Stimulated activated CD4-positive, alpha-beta T cell treated with anti-CD3 and anti-CD28 coated beads, TNF-alpha, amount 100 ng/mL, for 1 hour (primary cell): ENCODE measurements at places on chromosomes 1 and 21.

DNA sequence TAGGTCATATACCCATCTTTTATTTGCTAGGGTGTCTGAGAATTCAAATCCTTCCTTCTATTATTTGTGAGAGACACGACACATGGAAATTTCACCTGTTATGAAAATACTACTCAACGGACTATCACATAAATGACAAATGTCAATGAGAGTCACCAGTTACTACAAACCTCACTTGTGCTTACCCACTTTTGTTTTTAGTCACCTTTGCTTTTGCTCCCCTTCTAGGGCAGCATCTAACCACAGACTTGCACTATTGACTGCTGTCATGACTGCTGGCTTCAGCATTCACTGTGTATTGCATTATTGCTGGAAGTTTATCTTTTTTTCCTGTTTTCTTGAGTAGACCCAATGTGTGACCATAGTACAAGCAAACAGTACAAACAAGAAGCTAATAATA is 1048.0 kb downstream of the PLA2G4A start:
- no peak for DNase-seq

DNA sequence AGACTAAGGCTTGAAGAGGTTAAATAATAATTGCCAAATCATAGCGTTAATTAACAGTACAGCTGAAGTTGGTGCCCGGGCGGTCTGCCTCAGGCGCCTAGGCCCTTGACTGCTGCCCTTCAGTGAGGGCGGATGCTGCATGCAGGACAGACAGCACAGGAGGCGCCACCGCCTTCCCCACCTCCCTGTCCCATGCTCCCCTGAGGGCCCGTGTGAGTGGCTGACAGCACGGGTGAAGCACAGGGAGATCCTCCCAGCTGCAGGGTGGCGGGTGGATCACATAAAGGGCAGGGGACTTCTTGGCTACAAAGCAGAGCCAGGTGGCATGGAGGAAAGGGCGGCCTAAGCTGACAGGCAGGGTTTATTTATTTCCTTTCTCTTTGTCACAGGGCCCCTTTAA is 49.1 kb downstream of the DDX20 start:
- no peak for DNase-seq

DNA sequence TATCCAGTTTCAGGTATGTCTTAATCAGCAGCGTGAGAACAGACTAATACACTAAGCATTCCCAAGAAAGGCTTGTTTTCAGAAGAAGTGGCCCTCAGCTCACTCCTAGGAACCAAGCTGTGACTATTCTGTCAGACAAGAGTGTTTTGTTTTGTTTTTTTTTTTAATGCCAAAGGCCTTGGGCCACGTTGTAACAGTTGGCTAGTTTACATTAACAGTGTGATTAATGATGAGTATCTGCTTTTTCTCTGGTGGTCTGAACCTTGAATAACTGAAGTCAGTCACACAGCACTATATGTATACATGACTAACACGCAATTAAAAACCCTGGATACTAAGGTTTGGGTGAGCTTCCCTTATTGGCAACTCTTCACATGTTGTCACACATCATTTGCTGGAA is 21.9 kb downstream of the DPYD start:
- DNase-seq, result no peak

GRCh38 chr1:56469640-56470371 is 109.6 kb downstream of the PLPP3 start:
- DNase-seq, result no peak

DNA sequence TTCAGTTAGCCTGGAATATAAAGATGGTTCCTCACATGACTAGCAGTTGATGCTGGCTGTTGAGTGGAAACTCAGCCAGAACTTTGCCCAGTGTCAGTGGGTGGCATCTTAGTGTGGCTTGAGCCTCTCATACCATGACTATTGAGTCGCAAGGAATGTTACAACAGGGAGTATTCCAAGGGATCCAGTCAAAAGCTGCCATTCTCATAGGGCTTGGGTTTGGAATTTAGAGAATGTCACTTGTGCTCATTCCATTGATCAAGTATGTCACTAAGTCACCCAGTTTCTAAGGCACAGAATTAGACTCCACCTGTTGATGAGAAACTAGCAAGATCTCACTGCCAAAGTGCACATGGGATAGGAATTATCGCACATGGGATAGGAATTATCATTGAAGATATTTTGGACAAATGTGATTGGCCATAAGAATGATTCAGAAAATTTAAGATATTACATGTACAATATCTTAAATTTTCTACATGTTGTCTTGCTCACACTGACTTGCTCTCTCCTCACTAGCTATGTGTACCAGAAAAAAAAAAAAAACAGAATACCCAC is 1290.7 kb upstream of the ADGRL2 start:
- DNase-seq, result no peak

DNA sequence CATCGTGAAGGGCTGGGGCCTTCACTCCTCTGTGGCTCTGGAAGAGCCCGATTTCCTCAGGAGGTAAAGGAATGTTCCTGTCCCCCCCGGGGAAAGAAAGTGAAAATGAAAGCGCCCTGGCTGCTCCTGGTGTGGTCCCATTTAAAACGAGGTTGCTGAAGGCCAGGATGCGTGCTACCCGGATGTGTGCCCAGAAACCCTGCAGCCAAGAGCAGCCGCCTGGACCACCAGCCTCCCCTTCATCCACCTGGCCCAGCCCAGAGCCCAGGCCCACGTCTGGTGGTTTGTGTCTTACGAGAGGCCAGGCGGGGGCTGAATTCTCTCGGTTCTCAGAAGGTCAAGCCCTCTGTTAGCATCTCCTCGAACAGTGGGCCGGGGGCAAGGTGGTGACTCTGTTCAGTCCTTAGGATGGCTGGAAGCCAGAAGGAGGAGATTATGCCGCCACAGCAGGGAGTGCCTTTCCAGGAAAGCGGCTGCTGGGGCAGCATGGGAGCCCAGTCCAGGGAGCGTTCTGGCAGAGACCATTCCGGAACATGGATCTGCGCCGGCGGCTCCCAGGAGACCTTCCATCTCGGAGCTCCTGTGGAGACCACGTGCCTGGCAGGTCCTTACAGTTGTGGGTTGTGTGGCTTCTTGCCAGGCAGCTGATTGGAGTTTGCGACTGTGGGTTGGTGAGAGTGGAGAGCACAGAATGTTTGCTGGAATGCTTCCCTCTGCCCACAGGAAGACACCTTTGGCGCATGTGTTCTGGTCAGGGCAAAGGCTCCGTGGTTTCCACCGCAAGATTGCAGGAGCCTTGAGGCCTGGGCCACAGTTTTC is 1.4 kb downstream of the GUK1 start:
- DNase-seq, result no peak

GRCh38 chr1:8010080-8010664 is 15.9 kb downstream of the ERRFI1 start:
- no peak for DNase-seq

- no peak for DNase-seq
Measured at GRCh38 chr1:109290998-109291397, 8.1 kb upstream of the PSRC1 start.

DNA sequence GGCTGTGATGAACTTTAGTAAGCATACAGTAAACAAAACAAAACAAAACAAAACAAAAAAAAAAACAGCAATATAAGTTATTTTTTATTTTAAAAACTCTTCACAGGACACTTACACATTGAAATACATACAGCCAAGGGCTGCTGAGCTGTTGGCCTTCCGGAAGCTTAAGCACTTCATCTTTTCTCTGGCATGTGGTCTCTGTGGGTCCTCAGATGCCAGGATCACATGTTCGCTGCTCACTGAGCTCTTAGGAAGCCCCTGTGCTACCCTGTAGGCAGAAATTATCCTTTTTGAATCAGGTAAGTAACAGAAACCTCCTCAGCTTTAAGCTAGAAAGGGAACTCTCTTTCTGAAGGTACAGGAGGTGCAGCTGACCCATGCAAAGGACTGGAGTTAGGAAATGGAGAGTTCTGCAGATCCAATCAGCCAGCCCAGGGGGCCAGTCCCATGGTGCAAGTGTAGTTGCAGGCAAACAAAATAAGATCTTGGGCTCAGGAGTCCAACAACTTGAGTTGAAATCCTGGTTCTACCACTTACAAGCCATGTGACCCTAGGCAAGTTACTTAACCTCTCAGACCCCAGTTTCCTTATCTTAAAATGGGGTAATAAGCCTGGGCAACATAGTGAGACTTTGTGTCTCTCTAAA is 22.4 kb upstream of the MED18 start:
- DNase-seq, result no peak

GRCh38 chr1:23369335-23370013 is at the start of gene ZNF436:
TSS of gene ZNF436 (minus strand) at chr1:23369836. CDS start at chr1:23368005, 1,831 bp downstream.
- no peak for DNase-seq

DNA sequence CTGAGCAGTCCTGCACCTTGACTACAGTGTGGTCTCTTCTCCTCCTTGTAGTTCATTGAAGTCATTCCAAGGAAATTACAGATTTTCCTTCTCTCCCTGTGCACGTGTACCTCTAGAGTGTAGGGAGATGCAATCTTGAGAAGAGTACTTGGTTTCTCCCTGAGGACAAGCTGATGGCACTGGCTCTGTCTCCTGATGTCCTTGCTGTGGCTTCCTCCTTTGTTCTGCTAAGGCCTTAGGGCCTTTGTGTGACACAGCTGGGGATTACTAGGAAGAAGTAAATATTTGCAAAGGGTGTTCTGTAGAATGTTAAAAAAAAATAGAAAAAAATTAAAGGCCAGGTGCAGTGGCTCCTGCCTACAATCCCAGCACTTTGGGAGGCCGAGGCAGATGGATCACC is 66.2 kb upstream of the APOBEC4 start:
- DNase-seq, result no peak

GRCh38 chr1:111852261-111852721 is 96.6 kb downstream of the DDX20 start:
- DNase-seq, result no peak

DNA sequence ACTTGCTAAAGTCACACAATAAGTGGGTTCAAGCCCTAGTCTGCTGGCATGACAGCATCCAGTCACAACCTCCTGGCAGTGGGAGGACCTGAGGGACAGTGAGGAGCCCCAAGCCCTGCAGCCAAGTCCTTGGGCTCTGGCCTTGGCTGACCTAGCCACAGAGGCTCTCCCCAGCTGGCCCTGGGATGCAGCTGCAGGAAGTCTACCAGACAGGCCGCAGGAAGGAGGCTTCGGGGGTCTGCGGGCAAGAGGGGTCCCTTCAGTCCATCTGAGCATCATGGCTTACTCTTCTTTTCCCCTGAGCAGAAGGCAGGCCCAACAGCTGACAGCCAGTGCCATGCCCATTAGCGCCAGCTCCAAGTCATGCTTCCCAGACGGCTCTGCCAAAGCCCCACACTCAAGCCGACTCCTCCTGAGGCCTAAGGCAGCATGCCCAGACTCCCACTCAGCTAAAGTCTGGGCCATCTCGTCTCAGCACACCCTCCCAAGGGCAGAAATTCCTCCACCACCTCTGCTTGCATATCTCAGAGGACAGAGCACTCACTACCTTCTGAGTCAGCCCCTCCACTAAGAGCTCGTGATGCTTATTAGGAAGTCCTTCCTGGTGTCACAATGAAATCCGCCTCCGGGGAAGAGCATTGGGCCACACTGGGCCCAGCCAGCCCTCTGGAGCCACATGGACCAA is 20.1 kb downstream of the SLC1A7 start:
- DNase-seq, result no peak

- no peak for DNase-seq
Measured at GRCh38 chr1:94745742-94746141, 74.4 kb upstream of the SLC44A3 start.

GRCh38 chr21:31898933-31899630 is 26.3 kb downstream of the HUNK start:
- no peak for DNase-seq

- no peak for DNase-seq
Measured at GRCh38 chr1:119298687-119299303, 69.8 kb upstream of the HAO2 start.

- DNase-seq, result no peak
Measured at GRCh38 chr1:35047188-35047858, 15.6 kb upstream of the ZMYM6 start.

GRCh38 chr1:12475101-12475500 is 142.9 kb downstream of the DHRS3 start:
- DNase-seq, result no peak

DNA sequence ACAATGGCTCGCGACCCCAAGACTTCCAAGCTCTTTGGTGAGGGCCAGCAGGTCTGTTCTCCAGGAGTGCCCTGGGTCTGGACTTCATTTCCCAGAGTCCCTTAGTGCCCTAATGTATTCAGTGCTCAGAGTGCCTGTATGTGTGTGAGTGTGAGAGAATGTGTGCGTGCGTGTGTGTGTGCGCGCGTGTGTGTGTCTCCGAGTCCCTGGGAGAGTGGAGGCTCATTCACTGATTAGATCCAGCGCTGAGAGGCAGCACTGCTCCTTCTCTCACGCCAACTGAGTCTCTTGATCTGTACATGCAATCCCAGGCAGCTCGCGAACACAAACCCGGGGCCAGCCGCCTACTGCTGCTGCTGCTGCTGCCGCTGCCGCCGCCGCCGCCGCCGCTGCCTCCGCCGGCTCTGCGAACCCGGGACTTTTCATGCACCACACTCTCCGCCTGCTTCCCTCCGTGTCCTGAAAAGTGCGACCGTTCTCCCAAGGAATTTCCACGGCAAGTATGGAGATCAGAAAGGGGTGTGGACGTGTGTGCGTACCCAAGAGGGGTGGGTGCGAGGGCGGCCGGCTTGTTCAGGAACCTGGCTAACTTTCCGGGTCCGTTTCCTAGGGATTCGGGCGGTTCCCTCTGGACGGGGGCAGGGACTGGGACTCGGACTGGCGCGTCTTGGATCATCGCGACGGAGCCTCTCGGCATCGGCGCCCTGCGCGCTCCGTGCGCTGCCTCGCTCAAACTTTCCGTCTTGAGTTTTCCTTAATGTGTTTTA is at the start of gene RNF220:
Gene RNF220 (plus strand): TSS at position 225 of the 767 bp plus-strand sequence.
- DNase-seq, result peak; percentile 22

DNA sequence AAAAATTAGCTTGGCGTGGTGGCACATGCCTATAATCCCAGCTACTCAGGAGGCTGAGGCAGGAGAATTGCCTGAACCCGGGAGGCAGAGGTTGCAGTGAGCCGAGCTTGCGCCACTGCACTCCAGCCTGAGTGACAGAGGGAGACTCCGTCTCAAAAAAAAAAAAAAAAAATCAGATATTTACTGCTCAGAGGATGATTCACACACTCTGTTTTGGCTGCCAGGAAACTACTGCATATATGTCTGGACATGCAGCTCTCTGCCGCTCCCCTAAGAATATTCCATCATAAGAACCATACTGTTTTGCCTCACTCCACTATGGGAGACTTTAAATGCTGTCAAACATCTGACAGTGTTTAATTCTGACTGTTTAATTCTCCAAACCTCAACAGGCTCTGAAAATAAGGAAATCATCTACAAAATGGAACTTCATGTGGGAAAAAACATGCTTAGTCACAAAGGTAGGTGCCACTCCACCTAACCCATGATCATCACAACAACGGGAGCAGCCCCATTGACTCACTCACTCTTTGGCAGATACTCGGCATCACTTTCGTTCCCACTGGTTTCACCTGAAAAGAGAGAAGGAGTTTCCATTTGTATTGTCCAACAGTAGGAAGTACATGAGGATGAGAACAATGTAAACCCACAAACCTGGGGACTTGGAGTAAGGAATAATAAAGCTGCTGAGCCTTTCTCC is 29.3 kb upstream of the BCAS2 start:
- no peak for DNase-seq

GRCh38 chr1:115939455-115939854 is 36.9 kb upstream of the SLC22A15 start:
- DNase-seq, result no peak

- DNase-seq, result no peak
Measured at GRCh38 chr1:10794724-10795275, 1.6 kb downstream of the CASZ1 start.

GRCh38 chr1:241998412-241998921 is 431 bp downstream of the MAP1LC3C start:
- DNase-seq, result peak; percentile 1

GRCh38 chr1:160454371-160455152 is 54.2 kb downstream of the VANGL2 start:
- no peak for DNase-seq

- DNase-seq, result no peak
Measured at GRCh38 chr1:210978974-210979354, 155.0 kb downstream of the KCNH1 start.

GRCh38 chr1:31624309-31624708 is 6.8 kb downstream of the HCRTR1 start:
- DNase-seq, result no peak
